ENCODE measurements at places on chromosomes 6 and 20. TPM values are rescaled to one million over a fixed set of nuclear protein-coding genes. Genes with fewer than 3 reads are reported as not detected.

DNA sequence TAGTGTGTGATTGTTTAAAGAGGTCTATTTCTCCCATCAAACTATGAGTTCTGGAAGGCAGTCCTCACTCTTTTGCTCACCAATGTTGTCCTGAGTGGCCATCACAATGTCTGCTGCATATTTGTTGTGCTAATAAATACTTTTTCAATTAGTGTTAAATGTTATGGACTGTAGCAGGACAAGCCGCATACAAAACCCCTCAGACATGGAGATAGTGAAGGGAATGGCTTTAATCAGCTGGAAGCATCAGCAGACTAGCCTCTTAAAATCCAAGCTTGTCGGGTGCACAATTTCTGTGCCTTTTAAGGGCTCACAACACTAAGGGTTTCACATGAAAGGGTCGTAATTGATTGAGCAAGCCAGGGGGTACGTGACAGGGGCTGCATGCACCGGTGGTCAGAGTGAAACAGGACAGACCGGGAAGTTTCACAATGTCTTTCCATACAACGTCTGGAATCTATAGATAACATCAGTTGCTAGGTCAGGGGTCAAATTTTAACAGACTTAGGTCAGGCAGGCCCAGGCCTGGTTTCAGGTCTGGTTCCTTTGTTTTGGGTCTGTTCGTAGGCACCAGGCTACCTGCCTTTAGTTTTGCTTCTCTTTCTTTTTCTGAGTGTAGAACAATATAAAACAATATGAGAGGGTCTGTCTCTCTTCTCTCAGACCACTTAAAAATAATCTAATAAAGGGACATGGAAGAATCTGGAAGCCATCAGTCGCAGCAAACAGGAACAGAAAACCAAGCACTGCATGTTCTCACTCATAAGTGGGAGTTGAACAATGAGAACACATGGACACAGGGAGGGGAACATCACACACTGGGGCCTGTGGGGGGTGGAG lies 327.6 kb upstream of the HTR1E start:
- no peaks in the 10 kb centered on the region for H3K4me1 ChIP-seq
- no peak overlapping the region for H3K27ac ChIP-seq
- no peak for DNase-seq
- H3K27me3 ChIP-seq = no peaks in the 10 kb centered on the region
- H3K4me3 ChIP-seq = no peak overlapping the region

GRCh38 chr6:142624978-142625715 lies 319.8 kb downstream of the HIVEP2 start:
- H3K4me3 ChIP-seq = no peak overlapping the region
- H3K27ac ChIP-seq = no peak overlapping the region
- no peaks in the 10 kb centered on the region for H3K4me1 ChIP-seq
- no peaks in the 10 kb centered on the region for H3K27me3 ChIP-seq

- no peak for DNase-seq
- H3K27me3 ChIP-seq = peaks cover 5% of the 10 kb centered on the region
- no peak overlapping the region for H3K4me3 ChIP-seq
- no peaks in the 10 kb centered on the region for H3K36me3 ChIP-seq
Measured at GRCh38 chr6:169230946-169231789, 22.5 kb downstream of the THBS2 start.

DNA sequence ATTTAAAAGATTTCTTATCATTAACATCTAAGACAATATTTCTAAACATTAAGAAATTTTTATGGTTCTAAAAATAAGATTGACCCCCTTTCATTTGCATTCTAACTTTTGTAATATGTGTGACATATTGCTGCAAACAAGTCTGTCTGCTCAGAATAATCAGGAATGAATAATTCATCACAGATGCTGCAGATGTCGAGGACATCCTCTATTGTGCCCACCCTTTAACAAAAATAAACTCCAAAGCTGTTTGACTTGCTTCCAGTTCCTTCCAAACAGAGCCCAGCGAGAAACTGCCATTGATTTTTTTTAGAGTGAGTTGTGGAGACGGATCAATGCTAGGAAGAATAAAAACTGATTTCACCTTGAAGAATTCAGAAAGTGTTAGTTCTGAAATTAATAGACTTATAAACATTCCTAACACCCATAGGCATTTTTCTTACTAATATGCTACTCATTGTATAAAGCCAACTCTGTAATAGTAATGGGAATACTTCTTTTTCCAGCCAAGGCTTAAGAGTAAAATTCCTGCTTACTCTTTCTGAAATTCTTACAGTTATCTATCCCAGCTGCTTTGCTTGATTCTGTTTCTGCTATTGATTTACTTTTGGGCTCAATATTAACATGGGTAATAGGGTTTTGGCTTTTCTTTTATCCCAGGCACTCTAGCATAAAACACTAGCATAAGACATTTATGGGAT lies 244.8 kb upstream of the FAM83B start:
- no peaks in the 10 kb centered on the region for H3K27me3 ChIP-seq
- H3K4me1 ChIP-seq = no peaks in the 10 kb centered on the region
- no peaks in the 10 kb centered on the region for H3K36me3 ChIP-seq
- no peak overlapping the region for H3K4me3 ChIP-seq
- DNase-seq = no peak
- no peak overlapping the region for H3K27ac ChIP-seq

DNA sequence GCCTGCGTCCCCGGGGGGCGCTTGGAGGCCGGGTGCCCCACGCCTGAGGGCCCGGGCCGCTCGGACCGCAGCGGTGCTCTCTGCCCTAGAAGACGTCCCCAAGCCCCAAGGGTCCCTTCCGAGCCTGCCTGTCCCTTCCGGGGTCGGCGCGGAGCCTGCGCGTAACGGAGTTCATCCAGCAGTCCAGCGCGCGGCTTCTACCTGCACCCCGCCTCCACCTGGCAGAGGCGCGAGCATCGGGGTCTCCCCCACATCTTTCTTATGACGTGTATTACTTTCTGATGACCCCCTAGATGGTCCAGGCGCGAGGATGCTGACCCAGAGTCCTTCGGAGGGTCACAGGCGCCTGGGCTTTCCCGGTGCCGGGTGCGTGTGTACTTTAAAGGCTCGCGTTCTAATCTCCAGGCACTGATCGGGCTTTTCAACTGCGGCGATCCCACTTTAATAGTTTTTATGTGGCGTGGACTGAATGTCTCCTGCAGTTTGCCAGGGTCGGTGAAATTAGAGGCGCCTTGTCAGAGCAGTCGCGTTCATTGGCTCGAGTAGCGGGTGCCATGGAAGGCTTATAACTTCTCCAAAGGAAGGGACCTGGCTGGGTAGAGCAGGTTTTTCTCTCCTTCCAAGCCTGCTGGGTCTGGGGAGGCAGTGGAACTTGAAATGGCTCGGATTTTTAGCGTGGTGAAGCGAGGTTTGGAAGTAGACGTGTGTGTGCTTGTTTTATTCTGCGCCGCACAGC lies 912 bp downstream of the EYA4 start:
- peaks cover 7% of the 10 kb centered on the region for H3K4me1 ChIP-seq
- no peaks in the 10 kb centered on the region for H3K36me3 ChIP-seq
- H3K4me3 ChIP-seq = no peak overlapping the region
- H3K27ac ChIP-seq = no peak overlapping the region

DNA sequence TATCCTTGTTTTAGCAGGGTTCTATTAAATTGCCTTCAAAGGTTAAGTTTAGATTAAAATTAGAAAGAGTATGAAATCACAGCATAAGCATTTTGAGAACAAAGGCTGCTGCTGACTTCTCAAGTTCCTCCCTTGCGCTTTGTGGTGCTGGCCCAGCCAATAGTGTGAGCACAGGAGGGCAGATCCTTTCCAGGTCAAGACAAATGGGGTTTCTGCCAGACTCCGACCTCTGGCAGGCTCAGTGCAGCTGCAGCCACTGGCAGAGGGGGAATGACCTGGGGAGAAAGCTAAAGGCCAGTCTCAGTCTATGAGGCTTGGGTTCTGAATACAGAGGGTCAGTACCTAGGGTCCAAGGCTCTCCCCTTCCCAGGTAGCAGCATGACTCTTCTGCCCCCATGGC lies 27.0 kb downstream of the CLIC5 start:
- no peak for DNase-seq
- H3K27me3 ChIP-seq = no peaks in the 10 kb centered on the region
- H3K4me3 ChIP-seq = no peak overlapping the region
- H3K27ac ChIP-seq = no peak overlapping the region
- H3K4me1 ChIP-seq = peaks cover 4% of the 10 kb centered on the region

DNA sequence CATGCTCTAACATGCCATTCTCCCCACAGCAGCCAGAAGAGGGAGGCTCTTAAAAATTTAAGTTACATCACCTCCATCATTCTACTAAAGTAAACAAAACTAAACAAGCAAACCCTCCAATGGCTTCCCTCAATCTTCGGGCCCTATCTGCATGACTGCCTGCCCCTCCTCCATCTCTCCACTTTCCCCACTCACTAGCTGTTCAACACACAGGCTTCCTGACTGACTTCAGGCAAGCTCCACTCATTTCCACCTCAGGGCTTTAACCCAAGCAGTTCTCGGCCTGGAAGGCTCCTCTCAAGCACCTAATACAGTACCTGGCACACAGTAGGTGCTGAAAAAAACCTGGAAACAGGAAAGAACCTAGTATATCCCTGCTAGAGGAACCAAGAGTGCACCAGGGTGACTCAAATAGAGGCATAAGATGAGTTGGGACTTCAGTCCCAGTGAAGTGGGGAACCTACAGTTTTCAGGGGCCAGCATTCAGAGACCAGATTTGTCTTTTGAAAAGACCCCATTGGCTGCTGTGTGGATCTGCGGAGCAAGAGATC lies 2.8 kb downstream of the AHCY start:
- H3K36me3 ChIP-seq = peaks cover 8% of the 10 kb centered on the region
- H3K27me3 ChIP-seq = no peaks in the 10 kb centered on the region
- no peak for DNase-seq
- no peak overlapping the region for H3K4me3 ChIP-seq

Gene RAD21L1
- total RNA-seq = not detected

DNA sequence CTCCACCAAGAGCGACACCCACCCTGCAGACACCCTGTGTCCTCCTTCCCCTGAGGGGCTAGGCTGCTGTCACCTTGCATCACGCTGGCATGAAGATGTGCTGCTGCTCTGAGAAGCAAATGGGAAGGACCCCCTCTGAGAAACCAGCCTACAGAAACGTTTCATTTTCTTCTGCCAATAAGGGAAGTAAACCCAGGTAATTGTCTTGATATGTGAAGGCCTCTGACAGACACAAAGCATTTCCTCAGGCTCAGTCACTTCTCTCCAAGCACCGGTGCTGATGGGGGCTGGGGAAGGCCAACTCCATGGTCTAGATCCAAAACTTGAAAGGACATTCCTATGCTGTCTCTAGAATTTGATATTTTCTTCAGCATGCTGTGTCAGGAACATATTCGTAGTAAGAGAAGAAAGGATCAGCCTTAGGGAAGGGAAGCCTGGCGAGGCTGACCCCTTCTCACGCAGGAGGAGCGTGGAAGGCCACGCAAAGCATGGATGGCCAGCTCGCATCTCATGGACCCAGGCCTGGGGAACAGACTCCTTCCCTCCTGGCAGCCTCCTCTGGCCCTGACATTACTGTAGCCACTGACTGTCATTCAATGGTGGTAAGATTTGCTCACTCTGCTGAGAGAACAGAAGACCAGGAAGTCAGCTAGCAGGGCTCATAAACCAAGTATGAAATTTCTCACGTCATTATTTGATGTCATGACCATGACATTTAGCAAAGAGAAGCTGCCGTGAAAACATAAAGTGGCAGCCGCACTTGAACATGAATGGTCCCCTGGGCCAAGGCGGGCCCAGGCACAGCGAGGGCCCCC lies 20.4 kb downstream of the ACSS1 start:
- no peak overlapping the region for H3K4me3 ChIP-seq
- no peaks in the 10 kb centered on the region for H3K36me3 ChIP-seq
- peak overlapping the region; percentile 8 for H3K27ac ChIP-seq
- no peaks in the 10 kb centered on the region for H3K27me3 ChIP-seq

Gene HDGFL1
- total RNA-seq = not detected

Gene FHL5
- total RNA-seq = not detected

GRCh38 chr6:69379518-69379917 lies 417.3 kb downstream of the LMBRD1 start:
- H3K4me3 ChIP-seq = no peak overlapping the region
- DNase-seq = no peak
- no peaks in the 10 kb centered on the region for H3K27me3 ChIP-seq
- no peak overlapping the region for H3K27ac ChIP-seq
- no peaks in the 10 kb centered on the region for H3K36me3 ChIP-seq

Gene RBM38
- 77.3 TPM for total RNA-seq

Gene SOX12
- 4.4 TPM for total RNA-seq

DNA sequence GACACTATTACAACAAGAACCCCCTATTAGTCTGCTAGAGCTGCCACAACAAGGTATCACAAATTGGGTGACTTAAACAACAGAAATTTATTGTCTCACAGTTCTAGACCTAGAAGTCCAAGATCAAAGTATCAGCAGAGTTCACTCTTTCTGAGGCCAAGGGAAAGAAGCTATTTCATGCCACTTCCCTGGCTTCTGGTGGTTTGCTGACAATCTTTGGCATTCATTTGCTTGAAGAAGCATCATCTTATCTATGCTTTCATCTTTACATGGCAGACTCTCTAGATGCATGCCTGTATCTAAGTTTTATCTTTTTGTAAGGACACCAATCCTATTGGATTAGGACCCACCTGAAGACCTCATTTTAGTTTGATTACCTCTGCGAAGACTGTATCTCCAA lies 296.8 kb upstream of the MARCKS start:
- H3K36me3 ChIP-seq = no peaks in the 10 kb centered on the region
- H3K4me3 ChIP-seq = no peak overlapping the region
- no peak overlapping the region for H3K27ac ChIP-seq

Gene GJA1
- not detected for total RNA-seq

- no peak overlapping the region for H3K27ac ChIP-seq
- peaks cover 3% of the 10 kb centered on the region for H3K27me3 ChIP-seq
- H3K36me3 ChIP-seq = no peaks in the 10 kb centered on the region
- no peak overlapping the region for H3K4me3 ChIP-seq
- no peak for DNase-seq
Measured at GRCh38 chr20:19992996-19993908, 23.9 kb upstream of the NAA20 start.

DNA sequence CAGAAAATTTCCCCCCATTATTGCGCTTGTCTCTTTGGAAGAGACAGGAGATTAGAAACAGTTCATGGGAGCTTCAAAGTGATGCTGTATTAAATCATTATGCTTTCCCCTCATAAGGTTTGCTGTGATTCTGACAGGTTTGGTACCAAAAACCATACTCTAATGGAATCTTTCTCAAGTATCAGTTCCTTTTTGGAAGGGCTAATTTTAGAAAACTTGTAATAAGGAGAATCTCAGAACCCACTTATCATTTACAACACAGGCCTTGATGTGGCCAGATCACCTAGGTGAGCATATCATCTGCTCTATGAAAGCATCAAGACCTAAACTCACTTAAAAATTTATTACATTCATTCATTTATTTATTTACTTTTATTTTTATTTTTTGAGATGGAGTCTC lies 51.2 kb downstream of the TP53INP2 start:
- no peaks in the 10 kb centered on the region for H3K27me3 ChIP-seq
- no peak for DNase-seq
- H3K36me3 ChIP-seq = peaks cover 33% of the 10 kb centered on the region
- H3K27ac ChIP-seq = no peak overlapping the region
- H3K4me1 ChIP-seq = no peaks in the 10 kb centered on the region

- DNase-seq = no peak
- no peak overlapping the region for H3K27ac ChIP-seq
- H3K4me3 ChIP-seq = no peak overlapping the region
- H3K36me3 ChIP-seq = peaks cover 4% of the 10 kb centered on the region
- peaks cover 4% of the 10 kb centered on the region for H3K4me1 ChIP-seq
- H3K27me3 ChIP-seq = peaks cover 2% of the 10 kb centered on the region
Measured at GRCh38 chr6:129882510-129883023, 21.5 kb upstream of the TMEM244 start.

All from activated CD4-positive, alpha-beta memory T cell treated with anti-CD3 and anti-CD28 coated beads for 36 hours (primary cell).